ENCODE measurements at places on chromosomes 16 and 17.

DNA sequence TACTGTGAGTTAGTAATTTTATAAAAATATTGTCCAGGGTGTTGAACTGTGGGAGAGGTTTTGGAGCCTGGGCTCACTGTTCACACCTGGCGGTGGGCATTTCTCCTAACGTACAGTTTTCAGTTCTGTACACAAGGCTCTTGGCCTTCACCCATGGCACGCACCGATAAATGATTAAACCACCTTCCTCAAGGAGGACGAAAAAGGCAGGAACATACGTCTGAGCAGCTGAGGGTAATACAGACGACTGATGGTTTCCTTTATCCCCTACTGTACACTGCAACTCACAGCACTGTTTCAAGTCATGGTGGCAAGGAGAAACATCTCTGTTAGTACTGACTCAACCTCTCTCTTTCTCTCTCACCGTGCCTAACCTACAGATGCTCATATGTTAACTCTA is 1.4 kb upstream of the ST6GALNAC1 start:
- no peak for DNase-seq

DNA sequence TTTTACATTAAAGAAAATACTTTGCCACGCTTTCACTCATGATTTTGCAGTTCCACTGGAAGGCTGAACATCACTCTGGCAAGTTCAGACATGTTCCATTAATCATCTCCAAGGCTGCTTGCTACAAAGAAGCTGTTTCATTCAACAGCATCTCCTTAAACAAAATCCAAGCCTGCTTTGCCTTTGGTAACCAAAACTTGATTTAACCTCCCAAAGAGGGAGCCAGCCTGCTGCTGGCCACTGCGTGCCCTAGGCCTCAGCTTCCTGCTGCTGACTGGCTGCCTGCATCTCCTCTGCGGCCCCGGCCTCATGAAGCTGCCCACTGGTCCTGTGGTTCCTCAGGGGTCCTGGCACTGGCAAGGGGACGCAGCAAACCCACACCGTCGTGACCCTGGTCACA is 31.8 kb downstream of the ANKRD11 start:
- no peak for DNase-seq

DNA sequence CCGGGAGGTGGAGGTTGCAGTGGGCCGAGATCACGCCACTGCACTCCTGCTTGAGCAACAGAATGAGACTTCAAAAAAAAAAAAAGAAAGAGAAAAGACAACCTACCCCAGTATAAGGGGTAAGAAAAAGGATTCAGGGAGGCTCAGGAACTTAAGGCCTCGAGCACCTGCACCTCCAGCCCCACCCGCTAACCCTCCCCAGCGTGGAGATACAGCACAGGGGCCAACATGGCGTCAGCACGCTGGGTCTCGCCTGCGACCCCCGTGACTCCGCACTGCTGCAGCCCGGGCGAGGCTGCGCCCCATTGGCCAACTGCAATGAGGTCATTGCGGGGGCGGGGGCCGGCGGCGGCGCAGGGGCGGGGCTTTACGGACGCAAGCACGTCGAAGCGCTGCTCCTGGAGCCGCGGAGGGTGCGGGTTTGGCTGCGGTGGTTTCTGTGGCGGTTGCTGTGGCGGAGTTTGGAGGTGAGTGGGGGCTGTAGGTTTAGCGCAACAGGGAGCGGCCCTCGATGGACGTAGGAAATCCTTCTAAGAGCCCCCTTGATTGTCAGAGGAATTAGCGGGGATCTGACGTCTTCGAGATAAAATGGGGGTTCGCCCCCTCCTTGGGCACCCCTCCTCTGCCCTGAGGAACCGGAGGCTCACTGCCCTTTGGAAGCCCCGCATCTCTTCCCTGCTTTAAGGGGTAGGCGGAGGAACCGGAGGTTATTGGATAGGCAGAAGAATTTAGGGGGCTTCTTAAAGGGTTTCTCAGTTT is at the start of gene ATP6V0A1:
Gene ATP6V0A1 (plus strand): TSS at position 382 of the 759 bp plus-strand sequence. CDS start 2,017 bp downstream, outside the sequence.
- DNase-seq, result peak; percentile 82

GRCh38 chr17:7224110-7224509 is 4.4 kb downstream of the ACADVL start:
- no peak for DNase-seq

- DNase-seq, result no peak
Measured at GRCh38 chr16:87303962-87304521, 13.2 kb downstream of the C16orf95 start.

- peak; percentile 63 for DNase-seq
Measured at GRCh38 chr17:7479213-7480088, at the start of gene ZBTB4. TSS of gene ZBTB4 (minus strand) at chr17:7479631. CDS start at chr17:7466801, 12,830 bp downstream.

DNA sequence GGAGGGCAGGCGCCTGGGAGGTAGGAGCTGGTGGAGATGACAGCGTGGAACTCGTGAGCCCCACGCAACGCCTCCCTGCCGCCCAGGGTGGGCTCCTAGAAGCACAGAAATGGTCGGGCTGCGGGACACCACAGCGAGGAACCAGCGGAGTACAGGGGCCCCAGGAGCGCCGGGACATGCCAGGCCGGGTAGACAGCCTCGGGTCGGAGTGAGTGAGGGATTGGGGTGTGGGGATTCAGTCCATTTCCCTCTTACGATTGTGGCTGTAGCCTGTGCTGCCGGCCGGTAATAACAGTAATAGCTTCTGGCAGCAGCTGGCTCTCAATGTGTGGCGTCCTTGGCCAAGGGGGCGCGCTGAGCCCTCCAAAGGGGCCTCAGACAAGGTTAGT is 12.2 kb upstream of the CES3 start:
- no peak for DNase-seq

DNA sequence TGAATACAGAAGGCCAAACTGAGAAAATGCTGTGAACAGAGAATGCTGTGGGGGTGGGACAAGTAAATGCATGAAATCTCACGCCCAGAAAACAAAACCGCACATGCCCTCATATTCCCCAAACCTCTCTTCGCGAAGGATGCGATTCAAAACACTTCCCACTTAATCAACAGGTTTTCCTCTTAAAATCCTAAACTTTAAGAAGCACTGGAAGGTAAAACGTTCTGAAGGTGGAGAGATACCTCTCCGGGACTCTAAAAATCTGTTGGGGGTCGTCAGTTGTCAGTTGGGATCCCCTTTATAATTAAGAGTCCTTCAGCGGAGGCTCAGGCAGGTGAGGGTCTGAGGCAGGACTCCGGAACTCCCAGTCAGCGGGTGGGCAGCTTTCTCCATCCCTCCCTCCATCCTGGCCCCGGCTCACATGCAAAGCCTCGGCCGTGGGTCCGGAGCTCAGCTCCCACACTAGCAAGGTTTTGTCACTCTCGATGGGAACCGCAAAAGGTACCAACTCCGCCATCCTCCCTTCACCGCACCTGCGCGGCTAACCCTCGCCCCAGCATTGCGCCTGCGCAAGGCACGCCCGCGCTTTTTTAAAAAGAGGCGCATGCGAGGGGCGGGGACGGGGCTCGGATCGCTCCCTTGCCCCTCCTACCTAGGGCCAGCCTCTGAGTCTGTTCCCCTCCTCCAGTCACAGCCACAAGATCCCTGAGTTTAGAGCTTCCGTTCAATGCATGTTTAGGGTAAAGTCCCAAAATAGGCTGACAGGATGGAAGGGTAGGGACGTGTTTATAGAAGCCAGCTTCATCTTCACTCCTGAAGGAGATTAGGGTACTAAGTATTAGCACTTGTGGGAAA is at the start of gene RDM1:
Gene RDM1 (minus strand): TSS at position 563 of the 855 bp plus-strand sequence. CDS start 46 bp downstream, at position 517.
- DNase-seq, result peak; percentile 76

DNA sequence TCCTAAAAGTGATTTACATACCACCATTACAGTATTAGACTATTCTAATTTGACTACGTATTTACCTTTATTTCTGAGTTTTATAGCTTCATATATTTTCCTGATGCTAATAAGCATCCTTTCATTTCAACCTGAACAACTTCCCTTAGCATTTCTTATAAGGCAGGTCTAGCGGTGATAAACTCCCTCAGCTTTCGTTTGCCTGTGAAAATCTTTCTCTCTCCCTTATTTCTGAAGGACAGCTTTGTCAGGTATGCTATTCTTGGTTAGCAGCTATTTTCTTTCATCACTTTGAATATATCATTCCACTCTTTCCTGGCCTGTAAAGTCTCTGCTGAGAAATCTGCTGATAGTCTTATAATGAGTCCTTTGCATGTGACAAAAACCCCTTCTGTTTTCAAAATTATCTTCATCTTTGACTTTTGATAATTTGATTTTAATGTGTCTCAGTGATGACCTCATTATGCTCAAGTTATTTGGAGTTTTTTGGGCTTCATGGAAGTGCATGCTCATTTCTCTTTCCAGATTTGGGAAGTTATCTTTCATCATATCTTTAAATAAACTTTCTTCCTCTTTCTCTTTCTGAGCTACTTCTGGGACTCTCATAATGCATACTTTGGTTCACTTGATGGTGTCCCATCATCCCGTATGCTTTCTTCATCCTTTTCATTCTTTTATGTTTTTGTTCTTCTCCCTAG is 285.4 kb upstream of the PMFBP1 start:
- no peak for DNase-seq

DNA sequence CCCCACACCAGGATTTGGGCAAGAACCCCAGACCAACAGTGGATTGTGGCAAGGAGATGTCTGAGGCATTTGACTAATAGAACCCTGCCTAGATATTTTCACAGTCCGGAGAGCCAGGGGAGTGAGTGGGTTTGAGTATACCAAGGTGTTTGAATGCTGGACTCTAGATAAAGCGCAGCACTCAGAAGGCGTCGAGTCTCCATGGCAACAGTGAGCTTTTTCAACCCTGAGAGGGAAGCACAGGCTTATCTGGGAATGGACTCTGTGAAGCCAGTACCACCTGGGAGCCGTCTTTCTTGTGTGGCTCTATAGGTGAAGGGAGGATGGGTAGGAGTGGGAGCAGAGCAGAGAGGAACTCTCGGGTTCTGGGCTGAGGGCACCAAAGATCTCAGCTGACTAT is 147.0 kb downstream of the SHISA6 start:
- DNase-seq, result no peak

DNA sequence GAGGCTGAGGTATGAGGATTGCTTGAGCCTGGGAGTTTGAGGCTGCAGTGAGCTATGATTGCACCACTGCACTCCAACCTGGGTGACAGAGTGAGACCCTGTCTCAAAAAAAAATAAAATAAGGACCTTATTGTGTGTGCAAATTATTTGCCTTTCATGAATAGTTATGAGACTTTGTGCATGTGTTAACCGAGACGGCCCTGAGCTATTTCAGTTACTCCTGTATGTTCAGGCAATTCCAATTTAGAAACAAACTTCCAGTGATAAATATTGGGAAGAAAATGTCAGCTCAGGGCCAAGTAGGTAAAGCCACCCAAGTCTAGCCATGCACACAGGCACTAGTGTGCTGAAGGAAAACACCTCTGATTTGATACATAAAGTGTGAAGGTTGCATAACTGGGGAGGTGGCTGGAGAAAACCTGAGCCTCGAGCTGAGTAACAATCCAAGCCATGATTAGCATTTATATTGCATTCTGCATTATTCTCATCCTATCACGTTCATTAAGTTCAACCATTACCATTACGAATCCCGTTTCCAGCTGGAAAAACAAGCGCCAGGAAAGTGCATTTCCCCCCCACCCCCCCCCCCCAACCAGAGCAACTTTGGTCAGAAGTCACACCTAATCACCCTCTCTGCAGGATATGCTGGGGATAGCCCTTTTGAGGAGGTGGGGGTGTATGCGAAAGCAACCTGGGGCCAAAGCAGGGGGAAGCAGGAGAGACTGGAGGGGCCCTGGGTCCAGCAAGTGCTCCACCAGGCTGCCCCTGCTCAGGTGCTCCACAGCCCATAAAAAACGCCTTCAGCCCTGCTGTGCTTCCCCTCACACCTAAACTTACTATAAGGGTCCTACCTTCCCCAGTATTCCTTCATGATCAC is 18.6 kb upstream of the ENDOV start:
- DNase-seq, result no peak

GRCh38 chr16:16778332-16778731 is 399.4 kb downstream of the NPIPA7 start:
- no peak for DNase-seq
